Subcutaneous preadipocyte (primary cell): ENCODE measurements at places on chromosomes 1 and 21. TPM values are rescaled to one million over a fixed set of nuclear protein-coding genes. Genes with fewer than 3 reads are reported as not detected.

PAQR6 gene
- total RNA-seq = 0.37 and 0.59 TPM in 2 replicates

RGS4 gene
- 18.0 and 25.8 TPM in 2 replicates for total RNA-seq

DSCAM gene
- not detected in 2 replicates for total RNA-seq

KCNJ6 gene
- under 0.01 TPM in 1 of 2 replicates, not detected in the other for total RNA-seq

MFSD2A gene
- 6.2 and 16.6 TPM in 2 replicates for total RNA-seq

GSTM5 gene
- 2.0 and 4.4 TPM in 2 replicates for total RNA-seq

RIPPLY3 gene
- not detected in 2 replicates for total RNA-seq

BMP8B gene
- under 0.01 TPM in 1 of 2 replicates, not detected in the other for total RNA-seq

IL10 gene
- total RNA-seq = not detected in 2 replicates

STRIP1 gene
- total RNA-seq = 31.2 and 44.6 TPM in 2 replicates

SLC1A7 gene
- total RNA-seq = under 0.01 TPM in 1 of 2 replicates, not detected in the other

MPL gene
- total RNA-seq = not detected in 2 replicates

PTPN7 gene
- total RNA-seq = not detected in 2 replicates

IFNGR2 gene
- total RNA-seq = 54.4 and 72.9 TPM in 2 replicates

KRTAP19-3 gene
- total RNA-seq = not detected in 2 replicates

RNU1-3 gene
- under 0.01 TPM in 2 replicates for total RNA-seq

FAM3B gene
- not detected in 2 replicates for total RNA-seq

FBXO2 gene
- under 0.01 TPM in 1 of 2 replicates, not detected in the other for total RNA-seq

MAP1LC3C gene
- under 0.01 and 0.20 TPM in 2 replicates for total RNA-seq

CACNA1S gene
- not detected in 2 replicates for total RNA-seq

S100A7A gene
- not detected in 2 replicates for total RNA-seq

SERPINC1 gene
- total RNA-seq = not detected in 2 replicates

S100A1 gene
- total RNA-seq = not detected in 2 replicates

HSF2BP gene
- total RNA-seq = 0.20 and 0.73 TPM in 2 replicates

GNG4 gene
- total RNA-seq = under 0.01 TPM in 1 of 2 replicates, not detected in the other

SELL gene
- under 0.01 TPM in 1 of 2 replicates, not detected in the other for total RNA-seq

FCRL5 gene
- total RNA-seq = not detected in 2 replicates

DIO1 gene
- not detected in 2 replicates for total RNA-seq

SLC30A2 gene
- total RNA-seq = not detected in 2 replicates

TSSK3 gene
- 1.1 and 1.2 TPM in 2 replicates for total RNA-seq

CRYBG2 gene
- total RNA-seq = not detected in 2 replicates

TDRKH gene
- total RNA-seq = 1.8 and 3.5 TPM in 2 replicates

LCE6A gene
- total RNA-seq = not detected in 2 replicates

LCE2A gene
- total RNA-seq = not detected in 2 replicates

RGS8 gene
- total RNA-seq = not detected in 2 replicates

CELA2A gene
- total RNA-seq = not detected in 2 replicates

RPL11 gene
- total RNA-seq = 559 and 984 TPM in 2 replicates

COL8A2 gene
- 2.3 and 3.7 TPM in 2 replicates for total RNA-seq

SDHC gene
- 23.7 and 27.2 TPM in 2 replicates for total RNA-seq

GOLT1A gene
- total RNA-seq = not detected in 2 replicates

CCDC27 gene
- not detected in 2 replicates for total RNA-seq

C1orf87 gene
- not detected in 2 replicates for total RNA-seq

FGR gene
- not detected in 2 replicates for total RNA-seq

ADAM30 gene
- total RNA-seq = not detected in 2 replicates

E2F2 gene
- total RNA-seq = 2.2 and 3.1 TPM in 2 replicates

DNASE2B gene
- total RNA-seq = not detected in 2 replicates

EEIG2 gene
- 10.7 and 17.8 TPM in 2 replicates for total RNA-seq
